ENCODE measurements at places on chromosomes 13 and 19.

- no peak for DNase-seq
These were observed 445.6 kb downstream of the KCTD12 start for GRCh38 chr13:76440568-76440967.

DNA sequence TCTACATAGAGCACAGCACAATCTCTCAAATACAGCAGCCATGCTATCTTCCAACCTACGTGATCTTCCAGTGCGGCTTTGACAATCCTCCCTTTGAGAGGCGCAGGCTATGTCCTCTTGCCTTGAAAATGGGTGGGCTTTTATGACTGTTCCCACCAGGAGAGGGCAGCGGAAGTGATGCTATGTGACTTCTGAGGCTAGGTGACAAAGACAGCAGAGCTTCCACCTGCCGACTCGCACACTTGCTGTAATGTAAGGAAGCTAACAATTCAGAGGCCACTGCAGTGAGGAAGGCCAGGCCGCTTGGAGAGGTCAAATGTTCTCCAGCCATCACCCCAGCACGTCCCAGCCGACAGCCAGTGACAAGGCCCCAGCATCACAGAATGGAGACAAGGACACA lies 65.8 kb downstream of the MRPL57 start:
- peak; percentile 57 for DNase-seq

DNA sequence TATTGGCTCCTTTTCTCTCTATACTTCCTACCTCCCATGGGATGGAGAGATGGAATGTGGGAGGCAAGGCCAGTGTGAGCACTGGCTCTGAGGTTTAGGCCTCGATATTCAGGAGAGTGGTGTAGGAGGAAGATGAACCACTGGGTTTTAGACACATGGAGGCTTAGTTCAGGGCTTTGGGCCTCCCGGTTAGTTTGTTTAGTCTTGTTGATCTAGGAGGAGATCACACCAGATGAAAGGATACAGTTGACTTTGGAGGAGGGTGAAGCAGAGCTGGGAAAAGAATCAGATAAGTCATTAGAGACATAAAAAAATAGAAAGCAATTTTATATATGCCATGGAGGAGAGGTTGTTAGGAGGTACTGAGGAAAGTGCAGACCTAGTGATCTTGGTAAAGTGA lies 30.9 kb downstream of the RNASEH2B start:
- no peak for DNase-seq

DNA sequence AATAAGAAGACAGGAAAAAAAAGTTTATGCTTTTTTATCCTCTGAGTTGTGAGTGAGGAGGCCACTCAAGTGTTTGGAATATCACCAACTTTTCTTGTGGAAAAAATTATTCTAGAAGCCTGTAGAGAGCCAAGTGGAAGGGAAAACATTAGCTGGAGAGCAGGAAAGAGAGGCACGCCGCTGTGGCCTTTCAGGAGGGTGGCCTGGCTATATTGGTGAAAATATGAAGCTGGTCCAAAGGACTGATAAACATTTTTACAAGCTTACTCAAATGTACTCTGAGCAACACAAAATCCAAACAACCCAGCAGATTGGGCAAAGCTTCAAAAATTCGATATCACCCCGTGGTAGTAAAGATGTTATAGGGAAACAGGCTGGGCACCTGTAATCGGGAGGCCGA lies 2.3 kb upstream of the EIF3G start:
- DNase-seq = no peak

DNA sequence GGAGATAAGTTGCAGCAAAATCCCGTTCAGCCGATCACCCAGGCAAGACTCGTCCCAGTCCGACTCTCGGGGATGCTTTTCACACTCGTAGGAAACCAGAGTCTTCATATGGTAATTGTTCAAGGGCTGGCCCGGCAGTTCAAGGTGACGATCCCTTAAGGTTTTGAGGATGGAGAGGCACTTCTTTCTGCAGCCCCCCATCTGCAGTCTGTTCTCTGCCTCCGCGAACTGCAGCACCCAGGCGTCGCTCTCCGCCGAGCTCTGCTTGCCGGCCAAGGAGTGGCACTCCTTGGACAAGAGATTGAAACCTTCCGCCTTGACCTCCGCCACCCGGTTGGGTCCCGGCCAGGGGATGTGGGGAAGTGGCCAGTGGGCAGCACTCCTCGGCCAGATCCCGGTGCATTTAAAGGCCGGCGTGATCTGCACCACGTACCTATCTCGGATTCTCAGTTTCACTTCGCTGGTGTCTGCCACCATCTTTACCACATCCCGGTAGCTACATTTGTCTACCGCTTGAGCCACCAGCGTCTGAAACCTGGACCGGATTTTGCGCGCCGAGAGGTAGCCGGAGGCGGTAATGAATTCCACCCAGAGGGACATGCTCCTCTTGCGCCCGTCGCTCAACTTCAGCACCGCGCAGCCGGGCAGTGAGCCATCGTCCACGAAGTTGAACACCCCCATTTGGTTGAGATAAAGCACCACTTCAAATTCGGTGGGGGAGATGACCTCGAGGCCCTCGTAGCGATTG lies 1.1 kb downstream of the MAB21L1 start:
- peak; percentile 9 for DNase-seq
